Stimulated activated CD4-positive, alpha-beta T cell treated with anti-CD3 and anti-CD28 coated beads, Interleukin-1b, Interleukin-23, amount 100 ng/mL, for 1 hour (primary cell): ENCODE measurements at places on chromosomes 7 and 10.

DNA sequence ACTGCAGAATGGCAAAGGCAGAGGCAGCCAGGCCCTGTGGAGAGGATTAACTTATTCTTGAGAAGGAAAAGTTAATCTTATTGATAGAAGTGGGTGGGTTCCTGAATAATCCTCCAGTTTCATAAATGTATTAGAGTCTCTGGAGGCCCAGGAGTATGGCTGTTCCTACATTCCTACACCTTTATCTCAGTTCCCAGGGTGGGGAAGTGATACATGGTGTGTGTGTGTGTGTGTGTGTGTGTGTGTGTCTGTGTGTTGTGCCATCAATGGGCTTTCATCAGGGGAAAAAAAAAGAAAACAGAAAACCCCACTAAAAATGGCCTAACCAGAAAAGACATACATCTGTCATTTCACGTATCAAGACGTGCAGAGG lies 22.0 kb upstream of the GSDME start:
- DNase-seq, result no peak

GRCh38 chr7:1176891-1177373 lies 16.9 kb upstream of the ZFAND2A start:
- peak; percentile 77 for DNase-seq

DNA sequence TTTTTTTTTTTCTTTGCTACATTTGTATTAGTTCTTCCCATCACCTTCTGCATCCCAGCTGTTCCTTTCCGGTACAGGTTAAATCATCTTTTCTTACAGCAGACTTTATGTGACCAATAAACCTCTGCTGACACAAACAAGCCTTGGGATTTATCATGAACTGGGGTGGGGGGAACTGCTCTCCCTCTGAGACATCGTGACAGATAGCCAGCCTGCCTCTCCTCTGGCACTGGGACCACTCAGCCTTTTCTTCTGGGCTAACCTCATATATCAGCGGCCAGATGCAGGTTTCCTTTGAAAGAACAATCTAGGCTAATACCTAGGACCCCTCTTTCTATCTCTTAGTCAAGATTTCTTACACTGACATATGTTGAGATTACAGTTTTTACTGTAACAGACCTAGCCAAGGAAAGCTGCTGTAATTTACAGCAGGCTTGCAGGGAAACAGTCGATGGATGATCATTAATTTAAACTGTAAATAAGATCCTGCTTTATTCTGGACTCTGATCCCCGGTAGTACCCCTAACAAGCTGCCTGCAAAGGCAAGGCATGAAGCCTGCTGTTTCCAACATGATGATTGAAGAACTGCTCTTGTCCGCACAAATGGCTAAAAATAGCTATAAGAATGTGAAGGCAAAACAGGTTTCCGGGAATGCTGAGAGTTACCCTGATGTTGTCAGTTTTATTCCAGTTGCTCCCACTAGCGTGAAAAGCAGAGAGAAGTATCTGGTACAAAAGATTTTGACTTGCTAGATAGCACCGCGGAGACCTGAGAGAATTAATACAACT lies 338.7 kb downstream of the SORCS1 start:
- no peak for DNase-seq

DNA sequence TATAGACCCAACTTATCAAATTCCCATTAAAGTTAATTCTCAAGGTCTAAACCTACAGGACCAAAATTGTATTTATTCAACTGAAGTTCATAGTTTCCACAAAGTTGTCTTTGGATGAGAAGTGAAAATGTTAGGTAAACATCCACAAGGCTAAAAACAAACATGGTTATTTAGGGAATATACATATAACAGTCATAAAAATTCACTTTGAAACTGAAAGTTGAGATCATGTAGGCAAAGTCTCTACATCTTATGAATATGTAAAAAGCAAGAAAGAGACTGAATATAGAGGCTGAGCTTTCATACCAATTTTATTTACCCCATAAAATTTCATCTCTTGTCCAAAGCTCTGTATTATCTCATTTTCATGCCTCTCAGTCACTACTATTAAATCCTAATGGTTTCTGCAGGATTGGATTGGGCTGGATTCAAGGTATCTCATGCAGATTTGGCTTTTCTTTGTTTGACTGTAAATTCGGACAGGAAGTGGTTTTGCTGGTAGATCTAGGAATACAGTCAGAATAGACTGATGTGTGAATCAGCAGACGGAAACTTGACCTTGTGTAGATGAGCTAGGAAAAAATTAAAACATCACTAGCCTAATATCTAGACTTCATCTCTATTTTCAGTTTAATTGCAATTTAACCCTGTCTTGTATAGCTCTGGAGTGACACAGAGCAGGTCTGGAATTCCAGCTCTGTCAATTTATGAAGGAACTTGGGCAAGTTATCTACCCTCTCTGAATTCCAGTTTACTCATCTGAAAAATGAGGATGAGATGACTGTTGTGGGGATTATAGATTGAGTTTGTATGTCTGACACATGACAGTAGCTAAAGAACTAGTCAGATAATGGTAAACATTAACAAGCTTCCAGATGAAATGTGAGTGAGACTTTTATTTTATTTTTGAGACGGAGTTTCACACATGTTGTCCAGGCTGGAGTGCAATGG lies 27.3 kb upstream of the SKAP2 start:
- DNase-seq, result no peak
